ENCODE measurements at places on chromosomes 2 and 18.

- DNase-seq = no peak
Observed at GRCh38 chr2:42317486-42317885, 43.5 kb downstream of the COX7A2L start.

GRCh38 chr2:169136885-169137534, 67.6 kb downstream of the DHRS9 start:
- DNase-seq = no peak

- no peak for DNase-seq
Observed at GRCh38 chr2:217812170-217812569, 190.6 kb downstream of the TNS1 start.

DNA sequence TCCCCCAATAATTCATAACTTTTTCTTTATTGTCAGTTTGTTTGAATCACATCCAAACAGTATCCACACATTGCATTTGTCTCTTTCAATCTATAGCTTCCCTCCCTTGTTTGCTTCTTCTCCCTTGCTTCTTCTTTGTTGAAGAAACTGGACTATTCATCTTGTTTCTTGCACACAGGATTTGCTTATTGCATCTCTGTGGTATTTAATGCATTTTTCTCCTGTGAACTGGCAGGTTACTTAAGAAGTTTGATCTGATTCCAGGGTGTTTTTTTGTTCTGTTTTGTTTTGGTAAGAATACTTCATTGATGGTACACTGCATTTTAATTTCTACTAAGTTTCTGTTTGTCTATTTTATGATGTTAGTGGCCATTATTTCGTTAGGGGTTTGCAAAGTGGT, 166.8 kb downstream of the CAMKMT start:
- DNase-seq = no peak

- DNase-seq = no peak
Observed at GRCh38 chr2:47651296-47651695, 131.6 kb upstream of the MSH6 start.

- no peak for DNase-seq
Observed at GRCh38 chr2:171083451-171083850, 77.2 kb downstream of the TLK1 start.

Measured in stimulated activated CD4-positive, alpha-beta T cell treated with anti-CD3 and anti-CD28 coated beads, Interleukin-2, amount 100 ng/mL, for 24 hours (primary cell).